ENCODE measurements at places on chromosomes 1 and 21.

DNA sequence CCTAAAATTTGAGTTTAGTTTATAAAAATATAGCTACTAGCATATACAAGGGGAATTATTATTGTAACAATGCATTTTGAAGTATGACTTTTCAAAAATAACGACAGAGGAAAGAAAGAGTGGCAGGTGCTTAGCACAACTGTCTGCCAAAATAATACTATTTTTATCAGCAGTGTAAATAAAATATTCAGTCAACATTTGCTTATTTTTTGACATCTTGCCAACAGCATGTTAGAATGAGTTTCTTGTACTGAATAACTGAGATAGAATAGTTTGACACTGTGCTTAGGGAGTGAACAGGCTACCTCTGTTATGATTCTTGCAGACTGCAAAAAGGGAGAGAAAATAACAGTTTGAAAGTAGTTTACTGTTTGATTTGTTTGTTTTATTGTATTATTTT lies 909.8 kb downstream of the BRINP3 start:
- no peak for DNase-seq

- DNase-seq = no peak
Observed at GRCh38 chr1:32870615-32871363, at the start of gene FNDC5. Gene FNDC5 (minus strand): TSS chr1:32870912.

DNA sequence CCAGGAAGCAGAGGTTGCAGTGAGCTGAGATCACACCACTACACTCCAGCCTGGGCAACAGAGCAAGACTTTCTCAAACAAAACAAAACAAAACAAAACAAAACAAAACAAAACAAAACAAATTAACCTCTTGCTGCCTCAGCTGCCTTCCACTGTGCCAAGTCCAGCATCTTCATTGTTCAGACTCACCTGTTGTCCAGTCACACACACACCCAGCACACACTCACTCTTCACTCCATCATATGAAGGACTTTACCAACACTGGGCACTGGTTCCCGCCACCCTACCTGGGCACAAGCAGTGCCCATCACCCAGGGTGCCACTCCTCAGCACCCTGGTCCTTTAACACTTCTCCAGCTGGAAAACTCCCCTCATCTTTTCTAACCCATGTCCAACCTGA lies 14.6 kb downstream of the PYCR2 start:
- no peak for DNase-seq

DNA sequence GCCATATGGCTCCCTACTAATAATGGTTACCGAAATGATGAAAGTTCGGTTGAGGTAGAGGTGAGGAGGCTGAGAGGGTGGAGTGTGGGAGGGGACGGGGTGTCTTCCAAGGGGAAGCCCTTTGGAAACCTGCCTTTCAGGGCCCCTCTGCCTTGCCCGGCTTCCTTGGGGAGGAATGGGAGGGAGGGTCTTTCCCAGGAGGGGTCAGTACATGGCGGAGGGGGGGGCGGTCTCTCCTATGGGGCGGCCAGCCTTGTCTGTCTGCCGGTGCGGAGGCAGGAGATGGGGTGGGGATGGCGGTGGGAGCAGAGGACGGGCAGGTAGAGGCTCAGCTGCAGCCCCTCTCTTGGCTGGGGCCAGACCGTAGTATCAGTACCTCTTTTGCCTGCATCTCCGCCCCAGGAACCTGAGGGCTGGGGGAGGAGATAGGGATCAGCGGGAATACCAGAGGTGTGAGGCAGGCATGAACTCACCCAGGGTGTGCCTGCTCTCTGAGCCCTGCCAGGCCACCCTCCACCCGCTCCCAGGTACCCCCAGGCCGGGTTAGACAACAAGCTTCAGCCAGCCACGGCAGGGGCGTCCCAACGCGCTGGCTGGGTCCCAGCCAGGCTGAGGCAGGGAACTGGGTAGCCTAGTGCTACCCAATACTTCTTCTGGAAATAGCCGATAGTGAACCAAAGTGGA lies 79.4 kb upstream of the POU3F1 start:
- no peak for DNase-seq

- DNase-seq = peak; percentile 54
Observed at GRCh38 chr1:11784993-11785769, 20.6 kb downstream of the MTHFR start.

GRCh38 chr1:109482242-109482641 lies 1.5 kb upstream of the ATXN7L2 start:
- no peak for DNase-seq

DNA sequence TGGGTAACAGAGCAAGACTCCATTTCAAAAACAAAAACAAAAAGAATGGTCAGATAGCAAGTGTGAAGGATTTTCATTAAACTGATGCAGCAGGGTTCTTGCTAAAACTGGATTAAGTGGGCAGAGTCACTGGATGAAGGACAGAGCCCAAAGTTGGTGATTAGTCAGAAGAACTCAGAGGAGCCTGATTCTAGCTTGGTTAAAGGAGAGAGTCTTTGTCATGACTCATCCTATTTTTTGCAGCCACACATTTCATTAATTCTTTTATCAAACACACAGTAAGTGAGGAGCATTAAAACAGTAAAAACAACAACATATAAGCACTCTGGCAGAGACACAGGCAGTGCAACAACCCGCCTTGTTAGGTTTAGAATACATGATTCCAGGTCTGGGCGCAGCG lies 56.0 kb upstream of the EDARADD start:
- no peak for DNase-seq

- peak; percentile 95 for DNase-seq
Observed at GRCh38 chr21:16709866-16710550, 802.8 kb upstream of the CXADR start.

DNA sequence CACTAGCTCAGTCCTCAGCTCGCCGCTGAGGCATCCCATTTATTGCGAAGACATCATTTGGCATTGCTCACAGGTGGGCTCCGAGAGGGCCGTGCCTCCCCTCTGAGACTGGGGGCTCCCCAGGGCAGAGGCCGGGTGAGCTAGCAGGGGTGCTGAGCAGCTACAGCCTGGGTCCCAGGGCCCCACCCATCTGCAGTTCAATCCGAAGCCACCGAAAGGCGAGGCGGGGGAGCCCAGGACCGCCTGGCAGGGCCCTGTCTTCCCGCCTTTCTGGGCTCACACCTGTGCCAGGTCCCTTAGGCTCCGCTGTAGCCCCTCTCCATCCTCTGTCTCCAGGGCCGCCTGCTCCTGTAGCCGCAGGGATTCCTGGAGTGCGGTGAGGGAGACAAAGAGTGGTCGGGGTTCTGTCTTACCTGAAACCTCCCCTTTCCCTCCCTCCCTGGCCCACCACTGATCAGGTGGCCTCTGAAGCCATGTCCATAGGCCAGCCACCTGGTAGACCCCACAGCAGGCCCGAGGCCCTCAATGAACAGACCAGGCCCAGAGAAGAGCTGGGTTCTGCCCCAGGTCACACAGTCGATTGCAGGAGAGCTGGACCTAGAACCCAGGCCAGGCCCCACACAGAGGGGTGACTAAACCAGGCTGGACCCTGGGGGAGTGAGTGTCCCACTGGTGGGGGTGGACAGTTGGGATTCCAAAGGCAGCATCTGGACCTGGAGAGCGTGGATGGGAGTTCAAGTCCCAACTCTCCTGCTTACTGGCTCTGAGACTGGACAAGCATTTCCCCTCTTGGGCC lies 18.1 kb upstream of the NBPF1 start:
- DNase-seq = no peak

GRCh38 chr1:205962821-205963221 lies 19.6 kb upstream of the SLC26A9 start:
- no peak for DNase-seq
